ENCODE measurements at places on chromosomes 2 and 18.

GRCh38 chr2:21067859-21068537 is 24.1 kb upstream of the APOB start:
- no peak for DNase-seq

GRCh38 chr2:40178971-40179370 is 272.9 kb downstream of the SLC8A1 start:
- no peak for DNase-seq

DNA sequence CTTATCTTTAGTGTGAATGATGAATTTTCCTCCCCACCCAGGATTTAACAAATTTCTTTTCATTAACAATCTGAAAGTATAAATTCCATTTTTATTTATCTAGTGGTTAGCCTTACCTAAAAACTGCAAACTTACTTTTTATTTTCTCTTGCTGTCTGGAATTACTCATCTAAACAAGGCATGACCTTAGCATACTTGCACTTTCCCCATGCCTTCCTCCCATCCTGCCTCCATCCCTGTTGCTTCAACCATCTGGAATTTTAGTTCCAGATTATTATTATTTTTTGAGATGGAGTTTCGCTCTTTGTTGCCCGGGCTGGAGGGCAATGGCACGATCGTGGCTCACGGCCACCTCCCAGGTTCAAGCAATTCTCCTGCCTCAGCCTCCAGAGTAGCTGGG is 35.6 kb downstream of the GDF7 start:
- no peak for DNase-seq

DNA sequence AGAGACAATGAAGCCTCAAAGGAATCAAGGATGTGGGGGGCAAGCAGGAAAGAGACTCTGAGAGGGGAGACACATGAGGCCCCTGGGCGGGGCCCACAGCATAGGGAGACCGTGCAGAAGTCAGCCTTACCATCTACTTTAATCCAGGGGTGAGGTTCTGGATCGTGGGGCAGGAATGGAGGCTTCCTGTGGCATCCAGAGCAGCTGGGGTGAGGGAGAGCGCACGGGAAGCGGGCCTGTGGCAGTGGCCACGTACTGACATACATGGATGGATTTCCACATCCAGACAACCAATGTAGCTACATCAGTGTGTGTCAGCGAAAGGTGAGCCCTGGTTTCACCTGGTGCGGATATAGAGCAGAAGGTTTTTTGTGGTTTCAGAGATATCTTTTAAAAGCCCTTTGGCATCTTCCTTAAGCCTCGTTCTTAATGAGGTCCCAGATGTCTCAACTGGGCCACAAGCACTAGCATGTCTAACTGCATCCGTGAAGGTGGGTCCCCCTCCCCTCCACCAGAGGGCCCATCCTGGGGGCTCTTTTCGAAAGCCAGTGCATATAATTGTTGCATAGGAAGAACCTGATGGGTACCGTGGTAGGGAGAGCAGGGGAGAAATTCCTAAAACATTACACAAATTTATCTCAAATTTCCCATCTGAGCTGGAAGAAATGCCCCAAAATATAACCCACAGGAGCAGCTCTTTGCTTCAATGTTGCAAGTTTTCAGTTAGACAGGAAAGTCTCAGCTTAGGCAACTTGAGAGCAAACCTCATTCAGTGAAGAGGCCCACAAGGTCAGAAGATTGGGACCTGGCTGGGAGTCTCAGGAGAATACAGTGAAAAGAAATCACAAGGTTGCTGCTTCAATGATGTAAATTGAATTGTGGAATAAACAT is 90.9 kb downstream of the SP3 start:
- DNase-seq, result no peak

DNA sequence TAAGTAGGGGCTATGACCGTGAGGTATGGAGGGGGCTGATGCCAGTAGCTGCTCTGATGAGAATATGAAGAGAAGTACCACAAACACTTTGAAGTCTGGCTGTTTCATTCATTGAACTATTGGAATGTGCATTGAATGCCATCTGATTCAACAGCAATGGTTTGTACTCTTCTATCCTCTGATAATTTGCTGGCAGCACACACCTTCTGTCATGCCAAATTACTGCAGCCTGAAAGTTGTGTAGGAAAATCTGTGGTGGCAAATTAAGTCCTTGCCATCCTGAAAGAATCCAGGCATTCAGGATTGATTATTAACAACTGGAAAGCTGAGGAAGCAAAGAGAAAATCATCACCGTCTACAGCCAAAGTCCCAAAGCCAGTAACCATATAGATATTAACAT is 711.2 kb downstream of the NRXN1 start:
- no peak for DNase-seq

DNA sequence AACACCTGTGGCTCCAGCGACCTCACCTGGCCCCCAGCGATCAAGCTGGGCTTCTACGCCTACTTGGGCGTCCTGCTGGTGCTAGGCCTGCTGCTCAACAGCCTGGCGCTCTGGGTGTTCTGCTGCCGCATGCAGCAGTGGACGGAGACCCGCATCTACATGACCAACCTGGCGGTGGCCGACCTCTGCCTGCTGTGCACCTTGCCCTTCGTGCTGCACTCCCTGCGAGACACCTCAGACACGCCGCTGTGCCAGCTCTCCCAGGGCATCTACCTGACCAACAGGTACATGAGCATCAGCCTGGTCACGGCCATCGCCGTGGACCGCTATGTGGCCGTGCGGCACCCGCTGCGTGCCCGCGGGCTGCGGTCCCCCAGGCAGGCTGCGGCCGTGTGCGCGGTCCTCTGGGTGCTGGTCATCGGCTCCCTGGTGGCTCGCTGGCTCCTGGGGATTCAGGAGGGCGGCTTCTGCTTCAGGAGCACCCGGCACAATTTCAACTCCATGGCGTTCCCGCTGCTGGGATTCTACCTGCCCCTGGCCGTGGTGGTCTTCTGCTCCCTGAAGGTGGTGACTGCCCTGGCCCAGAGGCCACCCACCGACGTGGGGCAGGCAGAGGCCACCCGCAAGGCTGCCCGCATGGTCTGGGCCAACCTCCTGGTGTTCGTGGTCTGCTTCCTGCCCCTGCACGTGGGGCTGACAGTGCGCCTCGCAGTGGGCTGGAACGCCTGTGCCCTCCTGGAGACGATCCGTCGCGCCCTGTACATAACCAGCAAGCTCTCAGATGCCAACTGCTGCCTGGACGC is 4.9 kb downstream of the GPR35 start:
- no peak for DNase-seq
